Head of caudate nucleus (tissue), 42 donors: ENCODE measurements at places on chromosomes 7 and 10.

DNA sequence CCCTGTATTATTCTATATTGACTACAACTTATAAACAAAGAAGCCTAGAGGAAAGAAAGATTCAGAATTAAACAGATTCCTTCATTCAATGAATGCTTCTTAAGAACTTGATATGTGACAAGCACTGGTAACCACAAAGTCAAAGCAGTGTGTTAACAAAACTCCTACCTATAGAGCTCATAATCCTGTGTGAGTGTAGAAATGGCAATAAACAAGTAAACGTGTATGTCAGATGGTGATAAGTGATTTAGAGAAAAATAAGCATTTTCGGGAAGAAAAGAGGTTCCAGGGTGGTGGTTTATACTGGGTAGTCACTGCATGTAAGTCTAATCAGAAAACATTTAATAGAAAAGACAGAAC is 141.3 kb downstream of the JMJD1C start:
- no peak for DNase-seq

DNA sequence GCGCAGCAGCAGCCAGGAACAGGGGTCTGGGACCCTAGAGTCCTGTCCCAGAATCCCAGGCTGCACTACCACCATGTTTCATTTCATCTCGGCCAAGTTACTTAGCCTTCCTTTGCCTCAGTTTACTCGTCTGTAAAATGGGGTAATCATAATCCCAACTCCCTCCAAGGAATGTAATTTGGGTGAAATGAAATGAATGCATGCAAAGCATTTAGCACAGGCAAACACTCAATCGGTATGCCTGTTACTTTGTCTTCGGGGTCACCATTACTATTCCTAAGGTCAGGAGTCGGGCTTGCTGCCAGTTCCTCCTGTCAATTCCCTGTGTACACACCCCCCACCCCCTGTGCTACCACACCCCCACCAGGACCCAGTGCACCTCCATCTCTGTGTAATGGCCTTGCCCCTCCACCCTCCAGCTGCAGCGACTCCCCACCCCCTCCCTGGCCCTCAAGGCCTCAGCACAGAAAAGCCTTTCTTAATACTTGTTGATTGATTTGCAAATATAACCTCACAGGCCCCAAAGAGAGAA is 1.7 kb downstream of the TNS3 start:
- DNase-seq = no peak

DNA sequence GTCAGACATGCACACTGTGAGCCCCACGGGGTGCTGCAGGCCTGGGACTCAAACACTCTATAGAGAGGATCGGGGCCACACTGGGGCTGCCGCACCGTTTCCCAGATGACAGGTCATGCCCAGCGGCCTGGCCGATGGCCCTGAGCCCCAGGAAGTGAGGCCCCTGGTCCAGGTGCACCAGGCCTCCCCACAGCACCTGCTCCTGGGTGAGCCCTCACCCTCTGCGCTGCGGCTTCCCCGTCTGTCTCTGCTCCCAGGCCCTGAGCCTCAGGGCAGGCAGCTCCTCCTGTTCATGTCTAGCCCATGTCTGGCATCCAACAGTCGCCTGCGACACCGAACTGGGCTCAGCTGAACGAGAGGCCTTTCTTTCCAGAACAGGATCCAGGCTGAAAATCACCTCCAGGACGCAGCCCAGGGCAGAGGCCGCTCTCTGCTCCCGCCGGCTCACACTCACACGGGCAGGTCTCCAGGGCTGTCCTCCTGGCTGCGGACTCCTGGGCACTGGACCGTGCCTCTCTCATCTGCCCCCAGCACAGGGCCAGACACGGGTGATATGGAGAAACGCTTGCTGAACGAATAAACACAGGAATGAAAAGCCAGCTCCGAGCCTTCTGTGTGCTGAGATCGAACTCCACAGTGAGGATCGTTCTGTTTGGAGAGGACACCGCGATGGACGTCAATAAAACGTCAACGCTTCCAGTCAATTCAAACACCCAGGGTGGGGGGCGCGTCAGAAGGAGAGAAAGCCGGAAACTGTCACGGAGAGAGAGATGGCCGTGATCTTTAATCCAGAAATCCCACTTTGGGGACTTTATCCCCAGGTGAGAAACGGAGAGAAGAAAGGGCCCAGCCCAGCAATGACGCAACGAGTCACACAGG is 202.4 kb downstream of the ELFN1 start:
- no peak for DNase-seq

- DNase-seq = no peak
Measured at GRCh38 chr7:3695602-3696001, 394.6 kb downstream of the SDK1 start.

GRCh38 chr7:98234429-98235147 is 17.4 kb downstream of the TECPR1 start:
- no peak for DNase-seq

DNA sequence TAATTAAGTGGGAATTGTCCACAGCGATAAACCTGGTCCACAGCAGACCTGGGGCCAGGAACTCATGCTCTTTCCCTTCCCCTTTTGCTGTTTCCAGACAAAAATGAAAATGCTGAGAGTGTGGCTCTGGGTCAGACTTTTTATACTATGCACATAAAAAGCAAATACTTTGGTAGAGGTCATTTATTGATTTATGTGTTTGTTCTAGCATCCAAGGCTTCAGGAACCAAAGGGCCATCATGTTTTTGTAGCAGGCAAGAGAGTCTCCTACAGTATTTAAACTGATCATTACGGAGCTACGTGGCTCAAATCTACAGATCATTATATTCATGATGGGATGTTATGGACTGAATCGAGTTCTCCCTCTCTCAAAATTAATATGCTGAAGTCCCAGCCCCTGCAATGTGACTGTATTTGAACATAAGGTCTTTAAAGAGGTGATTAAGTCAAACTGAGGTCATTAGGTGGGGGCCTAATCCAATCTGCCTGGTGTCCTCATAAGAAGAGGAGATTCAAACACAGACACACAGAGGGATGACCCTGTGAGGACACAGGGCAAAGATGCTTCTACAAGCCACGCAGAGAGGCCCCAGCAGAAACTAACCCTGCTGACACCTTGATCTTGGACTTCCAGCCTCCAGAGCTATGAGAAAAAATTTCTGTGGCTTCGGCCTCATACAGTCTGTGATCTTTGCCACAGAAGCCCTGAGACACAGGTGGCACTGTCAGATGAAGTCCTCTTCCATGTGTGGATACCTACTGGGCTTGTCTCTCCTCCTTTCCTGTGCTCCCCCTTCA is 46.1 kb upstream of the RNF32 start:
- no peak for DNase-seq

DNA sequence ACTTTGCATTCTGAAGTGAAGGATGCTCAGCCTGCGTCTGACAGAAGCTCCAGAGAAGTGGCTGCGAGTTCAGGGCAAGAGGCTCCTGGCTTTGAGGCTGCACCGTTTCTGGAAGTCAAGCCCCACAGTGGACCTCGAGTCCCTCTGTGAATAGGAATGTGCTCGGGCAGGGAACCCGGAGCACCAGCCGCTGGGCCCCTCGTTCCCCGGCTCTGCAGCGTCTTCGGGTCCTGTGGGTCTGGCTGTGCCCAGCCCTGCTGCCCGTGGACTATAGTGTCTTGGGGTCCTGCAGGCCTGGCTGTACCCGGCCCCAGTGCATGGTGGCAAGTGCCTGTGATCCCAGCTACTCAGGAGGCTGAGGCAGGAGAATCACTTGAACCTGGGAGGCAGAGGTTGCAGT is 45.3 kb upstream of the PRKAR1B start:
- no peak for DNase-seq

DNA sequence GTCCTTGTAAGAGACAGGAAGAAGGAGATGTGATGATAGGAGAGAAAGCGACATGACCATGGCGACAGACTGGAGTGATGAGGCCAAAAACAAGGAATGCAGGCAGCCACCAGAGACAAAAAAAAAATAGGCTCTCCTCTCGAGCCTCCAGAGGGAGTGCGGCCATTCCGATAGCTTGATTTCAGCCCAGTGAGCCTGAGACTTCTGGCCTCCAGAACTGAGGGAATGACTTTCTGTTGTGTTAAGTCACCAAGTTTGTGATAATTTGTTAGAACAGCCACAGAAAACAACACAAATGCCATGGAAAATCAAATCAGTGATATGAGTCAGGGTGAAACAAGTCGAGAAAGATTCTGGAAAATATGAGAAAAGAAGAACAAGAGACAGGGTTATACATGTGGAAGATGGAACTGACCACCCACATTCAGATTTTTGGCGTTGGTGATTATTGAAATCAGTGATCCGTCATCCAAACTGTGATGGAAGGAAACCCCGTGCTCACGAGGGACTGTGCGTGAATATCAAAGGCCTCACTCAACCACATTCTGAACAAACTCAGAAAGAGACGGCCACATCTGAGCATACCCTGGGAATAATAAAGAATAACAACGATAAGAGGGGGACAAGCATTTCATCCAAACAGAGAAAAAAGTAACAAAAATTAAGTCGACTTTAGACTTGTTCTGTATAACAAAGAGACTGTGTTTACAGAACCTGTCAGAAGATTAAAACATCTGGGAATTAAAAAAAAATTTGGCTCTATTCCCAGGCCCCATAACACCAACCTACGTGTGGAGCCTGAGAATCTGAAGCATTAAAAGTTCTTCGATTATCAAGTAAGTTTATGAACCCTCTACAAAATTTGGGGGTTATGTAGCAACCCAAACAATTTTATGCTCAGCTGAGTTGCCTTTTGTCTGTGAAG is 72.1 kb downstream of the EEPD1 start:
- DNase-seq = no peak

GRCh38 chr10:4848356-4849041 is 22.5 kb downstream of the AKR1E2 start:
- DNase-seq = no peak
